ENCODE measurements at places on chromosomes 3 and 15.

GRCh38 chr3:41426485-41426884 is 227.2 kb downstream of the CTNNB1 start:
- H3K4me3 ChIP-seq: no peak overlapping the region
- H3K27ac ChIP-seq: no peak overlapping the region
- no peaks in the 10 kb centered on the region for H3K27me3 ChIP-seq

DNA sequence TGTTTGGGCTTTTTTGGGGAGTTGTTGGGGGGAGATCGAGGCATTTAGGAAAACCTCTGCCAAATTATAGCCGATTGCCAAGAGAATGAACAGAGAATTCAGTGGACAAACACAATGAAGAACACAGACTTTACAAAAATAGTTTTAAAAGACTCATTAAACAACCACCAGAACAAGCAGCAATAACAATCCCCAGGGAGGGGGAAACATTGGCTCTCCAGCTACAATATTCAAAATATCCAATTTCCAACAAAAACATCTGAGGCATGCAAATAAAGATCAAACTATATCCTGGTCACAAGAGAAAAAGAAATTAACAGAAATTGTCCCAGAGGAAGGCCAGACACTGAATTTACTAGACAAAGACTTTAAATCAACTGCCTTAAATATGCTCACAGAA is 24.5 kb upstream of the ANKRD28 start:
- no peaks in the 10 kb centered on the region for H3K4me1 ChIP-seq
- no peak overlapping the region for H3K27ac ChIP-seq
- H3K4me3 ChIP-seq: no peak overlapping the region

GRCh38 chr15:75685195-75685594 is 27.5 kb downstream of the CSPG4 start:
- H3K36me3 ChIP-seq: no peaks in the 10 kb centered on the region
- H3K27ac ChIP-seq: no peak overlapping the region
- no peaks in the 10 kb centered on the region for H3K4me1 ChIP-seq
- no peak overlapping the region for H3K4me3 ChIP-seq

- peaks cover 1% of the 10 kb centered on the region for H3K36me3 ChIP-seq
- no peaks in the 10 kb centered on the region for H3K27me3 ChIP-seq
- H3K4me3 ChIP-seq: no peak overlapping the region
Measured at GRCh38 chr3:107542665-107543064, 19.9 kb downstream of the BBX start.

Measured in B cell (primary cell).